ENCODE measurements at places on chromosomes 4 and X. TPM values are rescaled to one million over a fixed set of nuclear protein-coding genes. Genes with fewer than 3 reads are reported as not detected.

Gene MAGEB18
- not detected for total RNA-seq

Gene YIPF7
- not detected for total RNA-seq

Gene CT45A2
- total RNA-seq = not detected

Gene TIMM17B
- total RNA-seq = 110 TPM

Gene ZNF732
- total RNA-seq = not detected

Gene NXF2B
- not detected for total RNA-seq

Gene ADH1A
- not detected for total RNA-seq

Gene NSD2
- total RNA-seq = 50.6 TPM
